ENCODE measurements at places on chromosomes 1 and 21.

- DNase-seq: no peak
Measured at GRCh38 chr1:110605901-110606656, at the start of gene KCNA2. Gene KCNA2, minus strand, starts transcription at chr1:110606358. Its CDS starts 1,576 bp downstream, at chr1:110604782.

GRCh38 chr1:118483245-118484006, 298.4 kb upstream of the SPAG17 start:
- DNase-seq: no peak

DNA sequence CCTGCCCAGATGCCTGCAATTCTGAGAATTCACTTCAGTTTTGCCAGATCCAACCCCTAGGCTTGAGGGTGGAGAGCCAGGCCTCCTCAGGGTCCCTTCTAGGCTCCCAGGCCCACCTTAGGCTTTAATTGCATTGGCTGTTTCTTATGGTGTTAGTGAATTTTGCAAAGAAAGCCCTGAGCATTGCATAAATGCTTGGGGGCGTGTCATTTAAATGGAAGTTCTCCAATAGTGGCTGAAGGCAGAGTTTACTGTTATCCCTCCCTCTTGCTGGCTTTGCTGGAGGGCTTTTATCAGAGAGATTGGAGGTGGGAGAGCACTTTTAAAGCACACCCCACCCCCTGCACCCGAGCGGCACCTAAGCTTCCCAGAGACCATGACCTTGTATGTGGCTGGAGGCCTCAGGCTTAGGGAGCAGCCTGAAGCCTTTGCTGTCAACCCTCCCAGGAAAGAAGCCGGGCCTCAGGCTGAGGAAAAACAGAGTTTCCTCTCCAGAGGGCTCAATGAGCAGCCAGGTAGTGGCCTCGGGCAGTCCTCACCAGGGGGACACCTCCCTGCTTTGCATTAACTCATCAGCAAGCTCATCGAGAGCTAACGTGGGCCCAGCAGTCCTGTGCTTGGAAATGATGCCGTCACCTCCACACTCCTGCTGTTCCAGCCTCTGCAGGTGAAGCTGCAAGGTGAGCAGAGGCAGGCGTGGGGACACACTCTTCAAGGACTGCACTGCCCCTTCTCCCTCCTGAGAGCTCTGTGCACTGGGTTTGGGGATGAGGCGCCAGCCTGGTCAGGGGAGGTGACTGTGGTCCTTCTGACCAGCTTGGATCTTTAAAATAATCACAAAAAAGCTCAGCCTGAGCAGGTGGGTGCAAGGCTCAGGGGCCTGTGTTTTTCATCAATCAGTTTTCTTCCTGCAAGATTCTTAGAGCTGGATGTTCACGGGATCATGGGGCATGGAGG, 58.0 kb downstream of the STUM start:
- no peak for DNase-seq

DNA sequence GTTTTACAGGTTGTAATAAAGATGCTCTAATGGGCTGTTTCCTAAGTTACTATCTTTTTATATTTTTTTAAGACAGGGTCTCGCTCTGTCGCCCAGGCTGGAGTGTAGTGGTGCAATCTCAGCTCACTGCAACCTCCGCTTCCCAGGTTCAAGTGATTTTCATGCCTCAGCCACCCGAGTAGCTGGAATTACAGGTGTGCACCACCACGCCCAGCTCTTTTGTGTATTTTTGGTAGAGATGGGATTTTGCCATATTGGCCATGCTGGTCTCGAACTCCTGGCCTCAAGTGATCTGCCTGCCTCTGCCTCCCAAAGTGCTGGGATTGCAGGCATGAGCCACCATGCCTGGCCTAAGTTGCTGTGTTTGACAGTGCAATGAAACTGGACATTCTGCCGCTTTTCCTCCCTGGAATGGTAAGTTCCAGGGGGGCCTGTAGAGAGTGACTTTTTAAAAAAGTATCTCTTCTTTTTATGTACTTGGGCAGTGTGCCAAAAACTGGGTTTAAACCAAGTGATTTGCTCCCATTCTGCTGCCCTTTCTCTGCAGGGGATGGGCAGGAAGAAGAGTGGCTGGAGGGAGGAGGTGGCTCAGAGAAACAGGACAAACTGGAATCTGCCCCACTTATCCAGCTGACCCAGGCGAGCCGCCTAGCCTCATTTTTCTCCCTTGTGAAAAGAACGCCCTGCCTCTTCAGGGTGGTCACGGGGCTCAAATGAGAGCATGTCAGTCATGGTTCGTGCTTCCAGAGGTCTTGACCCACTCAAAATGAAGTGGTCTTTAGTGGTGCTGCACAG, 2.3 kb downstream of the SLC37A1 start:
- DNase-seq: no peak

- peak; percentile 31 for DNase-seq
Measured at GRCh38 chr1:212718499-212718898, 18.9 kb upstream of the BATF3 start.

GRCh38 chr1:15739745-15740144, 2.6 kb upstream of the TMEM82 start:
- no peak for DNase-seq

GRCh38 chr21:16357994-16358393, 628.2 kb downstream of the USP25 start:
- no peak for DNase-seq

DNA sequence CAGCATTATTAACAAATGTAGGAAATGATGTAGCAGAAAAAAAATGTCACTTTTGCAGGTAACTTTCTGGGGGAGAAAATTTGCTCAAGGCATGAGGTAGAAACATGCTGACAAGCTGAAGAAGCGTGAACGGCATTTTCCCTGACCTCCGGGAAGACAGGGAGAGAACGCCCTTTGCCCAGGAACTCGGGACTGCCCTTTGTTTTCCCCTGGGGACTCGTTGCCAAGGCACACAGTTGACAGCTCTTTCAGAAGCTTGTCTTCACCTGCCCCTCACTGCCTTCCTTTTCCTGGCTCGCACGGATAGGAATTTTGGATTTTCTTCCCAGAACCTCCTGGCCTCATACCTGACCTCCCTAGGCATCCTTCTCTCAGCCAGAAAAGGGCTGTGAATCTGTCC, 52.7 kb upstream of the COA6 start:
- no peak for DNase-seq

GRCh38 chr1:235954306-235955283, 87.9 kb upstream of the LYST start:
- DNase-seq: peak; percentile 40

- DNase-seq: no peak
Measured at GRCh38 chr21:46027851-46028493, 46.4 kb downstream of the COL6A1 start.

DNA sequence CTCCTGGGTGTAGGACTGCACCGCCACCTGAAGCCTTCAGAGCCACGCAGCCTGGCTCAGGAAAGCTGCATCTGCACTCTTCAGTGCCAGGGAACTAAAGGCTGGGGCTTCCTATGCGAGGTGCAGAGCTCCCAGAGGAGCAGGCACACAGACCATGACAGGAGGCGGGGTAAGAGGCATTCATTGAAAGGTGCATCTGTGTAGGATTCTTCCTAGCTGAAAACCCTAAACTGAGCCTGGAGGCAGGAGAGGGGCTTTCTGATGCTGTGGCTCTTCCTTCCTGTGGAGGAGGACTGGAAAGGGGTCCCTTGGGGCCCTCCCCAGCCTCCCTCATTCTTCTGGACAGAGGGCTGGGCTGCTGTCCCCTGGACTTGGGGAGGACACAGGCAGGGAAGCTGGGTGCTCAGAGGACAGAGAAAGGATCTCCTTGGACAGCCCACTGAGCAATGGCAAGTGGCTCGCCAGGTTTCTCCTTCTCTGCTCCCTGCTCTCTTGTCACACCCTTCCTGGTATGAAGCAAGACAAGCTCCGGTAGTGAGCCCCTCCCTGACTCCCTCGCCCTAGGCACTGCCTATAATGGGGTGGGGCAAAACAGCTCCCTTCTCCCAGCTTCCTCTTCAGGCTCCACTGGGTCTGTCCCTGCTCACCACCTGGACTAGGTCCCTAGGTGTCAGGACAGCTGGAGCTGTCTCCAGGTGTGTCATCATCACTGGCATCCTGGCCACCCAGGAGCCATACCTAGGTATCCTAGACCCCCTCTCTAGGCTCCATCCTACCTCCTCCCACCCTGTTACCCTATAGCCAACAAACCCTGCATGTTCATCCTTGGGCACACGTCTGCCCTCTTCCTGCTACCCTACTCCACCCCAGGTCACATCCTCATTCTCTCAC, 20.0 kb downstream of the S100A6 start:
- no peak for DNase-seq

DNA sequence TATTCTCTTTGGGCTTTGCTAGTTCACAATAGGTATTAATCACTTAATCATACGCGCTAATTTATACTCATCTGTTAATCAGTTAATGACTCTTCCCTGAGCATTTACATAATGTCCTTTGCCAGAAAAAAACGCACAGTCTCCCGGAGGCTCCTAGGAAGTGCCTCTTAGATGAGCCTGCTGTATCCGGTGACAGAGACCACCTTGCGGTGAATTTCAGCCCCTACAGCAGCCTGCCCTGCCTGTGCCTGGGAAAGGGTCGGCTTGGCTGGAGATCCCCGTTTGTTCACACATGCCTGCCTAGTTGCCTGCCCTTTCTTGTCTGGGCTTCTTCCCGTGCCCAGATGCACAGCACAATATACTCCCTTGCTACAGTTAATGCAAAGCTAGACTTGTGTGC, 152.9 kb downstream of the ZBTB18 start:
- no peak for DNase-seq

DNA sequence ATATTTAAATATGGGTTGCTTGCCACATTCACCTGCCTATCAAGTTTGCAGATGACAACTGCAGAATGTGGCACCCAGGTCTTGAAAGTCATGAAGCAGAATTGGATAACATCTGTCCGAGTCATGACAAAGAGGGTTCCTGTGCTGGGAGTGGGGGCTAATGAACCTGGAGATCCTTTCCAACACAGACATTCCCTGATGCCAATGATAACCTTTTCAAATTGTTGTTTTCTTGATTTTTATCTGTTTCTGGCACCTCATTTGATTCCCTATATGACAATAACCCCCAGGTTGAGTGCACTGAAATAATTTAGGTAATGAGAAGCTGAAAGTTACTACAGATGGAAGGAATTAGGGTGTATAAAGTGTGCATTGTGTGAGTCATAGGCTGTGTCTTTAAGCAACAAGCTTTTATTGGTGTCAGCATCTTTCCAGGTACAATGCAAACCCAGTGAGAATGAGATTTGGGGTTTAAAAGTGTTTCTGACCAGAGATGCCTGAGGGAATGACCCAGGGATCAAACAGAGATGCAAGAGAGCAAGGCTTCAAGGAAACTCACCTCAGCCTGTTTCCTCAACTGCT, 32.0 kb upstream of the IL10 start:
- no peak for DNase-seq

DNA sequence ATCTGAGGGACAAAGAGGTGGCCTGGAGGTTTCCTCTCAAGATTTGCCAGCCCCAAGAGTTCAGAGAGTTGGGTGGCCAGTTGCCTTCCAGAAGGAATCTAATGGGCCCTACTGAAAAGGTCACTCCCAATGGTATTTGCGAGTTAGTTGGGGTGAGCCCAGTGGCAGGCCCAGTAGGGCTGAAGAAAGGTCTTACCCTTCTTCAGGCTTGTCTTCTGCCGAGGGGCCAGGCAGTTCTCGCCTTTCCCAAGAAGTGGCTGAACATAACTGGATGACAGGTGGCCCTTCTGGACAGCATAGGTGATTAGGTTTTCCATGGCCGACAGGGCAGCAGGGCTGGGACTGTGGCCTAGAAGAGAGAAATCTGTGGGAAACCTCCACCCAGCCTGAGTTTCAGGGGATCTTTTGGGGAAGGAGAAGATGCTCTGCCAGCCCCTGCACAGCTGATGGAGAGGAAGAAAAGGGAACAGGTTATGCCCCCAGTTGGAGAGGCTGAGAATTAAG, 7.2 kb downstream of the PGLYRP4 start:
- no peak for DNase-seq

DNA sequence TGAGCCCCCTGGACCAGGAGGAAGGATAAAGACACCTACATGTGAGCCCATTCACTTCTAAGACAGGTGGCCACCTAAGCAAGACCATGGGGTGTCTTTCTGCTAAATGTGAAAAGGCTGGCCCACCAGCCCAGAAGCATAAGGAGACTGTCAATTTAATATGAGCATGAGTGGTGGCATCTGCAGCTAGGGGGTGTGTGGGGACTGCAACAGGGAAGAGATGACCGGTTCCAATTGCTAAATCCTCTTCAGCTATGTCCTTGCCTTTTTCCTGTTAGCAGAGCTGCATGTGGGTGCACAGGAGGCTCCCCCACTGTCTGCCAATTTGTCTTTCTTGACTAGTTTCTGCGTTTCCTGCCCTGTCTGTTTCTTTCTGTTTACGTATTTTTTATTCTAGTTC, 22.3 kb upstream of the BMP8A start:
- no peak for DNase-seq

- peak; percentile 16 for DNase-seq
Measured at GRCh38 chr1:16013220-16013907, 4.5 kb downstream of the HSPB7 start.

DNA sequence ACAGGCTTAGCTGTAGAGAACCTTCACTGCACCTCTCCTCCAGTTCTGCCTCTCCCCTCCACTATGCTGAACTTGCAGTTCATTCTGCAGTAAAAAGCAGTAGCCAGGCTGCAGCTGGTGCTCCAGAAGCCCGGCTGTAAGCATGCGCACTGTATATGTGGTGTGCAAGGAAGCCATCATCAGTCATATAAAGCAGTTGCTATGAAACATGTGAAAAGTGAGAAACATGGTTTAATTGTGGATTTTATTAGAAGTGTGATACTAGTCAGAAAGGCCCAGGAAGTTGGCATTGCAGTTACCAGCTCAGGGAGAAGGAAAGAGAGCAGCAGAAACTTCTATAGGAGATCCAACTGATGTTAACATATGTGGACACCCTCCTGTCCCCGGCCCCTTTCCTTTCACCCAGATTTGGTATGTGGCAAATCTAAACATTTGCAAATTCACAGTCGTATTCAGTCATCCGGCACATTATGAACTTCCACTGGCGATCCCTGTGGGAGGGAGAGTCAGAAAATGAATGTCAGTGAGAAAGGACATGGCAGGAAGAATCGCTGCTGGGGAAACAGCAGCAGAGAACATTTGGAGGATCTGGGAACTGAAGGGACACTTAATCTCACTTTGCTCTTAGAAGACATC, 32.8 kb downstream of the DPT start:
- no peak for DNase-seq

- peak; percentile 14 for DNase-seq
Measured at GRCh38 chr1:245062741-245063305, 92.0 kb upstream of the KIF26B start.

DNA sequence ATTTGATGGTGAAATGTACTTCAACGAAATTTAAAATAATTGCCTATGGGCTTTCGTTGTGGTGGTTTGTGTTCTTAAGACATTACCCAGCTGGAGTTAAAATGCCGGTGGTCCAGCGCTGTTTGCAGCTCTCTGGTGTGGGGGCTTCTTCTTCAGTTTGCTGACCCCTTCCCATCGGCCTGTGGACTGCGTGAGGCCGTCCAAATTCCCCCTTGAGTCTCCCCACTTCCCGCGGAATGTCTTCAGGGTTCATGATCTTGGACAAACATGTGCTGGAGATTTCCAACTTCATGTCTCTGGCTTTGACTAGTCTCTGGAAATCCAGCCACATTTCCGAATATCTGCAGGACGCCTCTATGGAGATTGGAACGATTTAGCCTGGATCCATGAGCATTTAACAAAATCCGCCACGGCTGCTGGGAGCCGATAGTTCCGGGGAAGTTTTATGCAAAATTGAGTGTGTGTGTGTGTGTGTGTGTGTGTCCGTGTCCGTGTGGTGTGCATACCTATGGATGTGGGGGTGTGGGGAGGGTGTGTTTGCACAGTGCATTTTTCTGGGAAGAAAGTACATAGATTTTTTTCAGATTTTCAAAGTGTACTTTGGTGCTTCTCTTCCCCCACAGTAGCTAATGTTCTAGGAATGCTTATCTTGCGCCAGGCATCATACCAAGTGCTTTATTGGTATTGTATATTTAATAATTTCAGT, 117.2 kb downstream of the PCP4 start:
- no peak for DNase-seq

All from activated CD4-positive, alpha-beta T cell treated with anti-CD3 and anti-CD28 coated beads, Interleukin-2, amount 50 U/mL, for 16 hours (primary cell).